Right hindlimb (tissue), 1 donor: ENCODE measurements at places on chromosomes 13 and 19.

DNA sequence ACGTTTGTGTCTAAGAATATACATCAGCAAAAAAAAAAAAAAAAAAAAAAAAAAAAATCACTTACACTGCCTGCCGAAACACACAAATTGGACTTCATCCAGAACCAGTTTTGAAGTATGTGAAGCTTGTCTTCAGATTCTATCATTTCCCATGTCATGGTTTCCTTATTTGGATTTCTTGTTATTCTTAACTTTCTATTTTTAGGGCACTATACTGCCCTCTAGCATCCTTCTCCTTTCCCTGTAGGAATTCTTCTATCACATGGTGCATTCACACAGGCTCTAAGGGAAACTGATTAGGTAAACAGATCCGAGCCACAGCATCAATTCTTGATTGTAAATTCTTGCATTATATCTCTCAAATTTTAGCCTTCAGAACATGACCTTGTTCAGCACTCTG lies 1507.5 kb downstream of the OLFM4 start:
- DNase-seq = no peak

DNA sequence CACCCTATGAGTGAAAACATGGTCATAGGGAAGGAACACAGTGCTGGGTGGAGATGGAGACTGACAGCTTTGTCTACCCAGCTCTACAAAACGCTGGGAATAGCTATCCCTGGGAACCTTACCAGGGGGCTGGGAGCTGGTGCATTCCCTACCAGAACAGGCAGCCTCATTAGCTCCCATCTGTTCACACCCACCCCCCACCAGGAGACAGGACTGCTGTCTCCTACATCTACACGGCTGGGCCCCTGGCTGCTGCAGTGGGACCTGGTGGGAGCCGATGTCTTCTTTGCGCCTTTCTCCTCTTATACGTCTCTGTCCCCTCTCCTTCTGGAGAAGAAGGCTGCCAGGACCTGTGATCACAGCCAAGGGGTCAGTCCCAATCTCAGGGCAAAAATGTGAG lies 90.8 kb downstream of the UQCRFS1 start:
- no peak for DNase-seq

DNA sequence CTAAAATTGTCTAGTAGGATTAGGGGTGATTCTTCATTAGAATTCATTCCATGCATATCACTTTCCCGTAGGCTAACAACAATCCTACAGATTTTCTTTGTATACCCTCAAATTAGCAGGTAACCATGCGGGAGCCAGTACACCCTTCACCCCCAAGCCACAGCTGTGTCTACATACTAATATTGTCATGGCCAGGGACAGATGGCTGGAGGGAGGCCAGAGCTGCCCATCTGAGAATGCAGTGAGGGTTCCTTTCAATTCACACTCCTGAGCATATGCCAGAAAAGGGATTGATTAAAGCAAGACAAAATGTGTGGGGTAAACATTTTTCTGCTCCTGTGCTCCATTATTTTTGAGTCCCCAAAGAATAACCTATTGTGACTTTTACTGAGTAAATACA lies 68.9 kb downstream of the FREM2 start:
- peak; percentile 30 for DNase-seq

- no peak for DNase-seq
Measured at GRCh38 chr19:48283908-48284307, 14.0 kb downstream of the ZNF114 start.

GRCh38 chr13:74931698-74932433 lies 550.1 kb downstream of the TBC1D4 start:
- DNase-seq = no peak

DNA sequence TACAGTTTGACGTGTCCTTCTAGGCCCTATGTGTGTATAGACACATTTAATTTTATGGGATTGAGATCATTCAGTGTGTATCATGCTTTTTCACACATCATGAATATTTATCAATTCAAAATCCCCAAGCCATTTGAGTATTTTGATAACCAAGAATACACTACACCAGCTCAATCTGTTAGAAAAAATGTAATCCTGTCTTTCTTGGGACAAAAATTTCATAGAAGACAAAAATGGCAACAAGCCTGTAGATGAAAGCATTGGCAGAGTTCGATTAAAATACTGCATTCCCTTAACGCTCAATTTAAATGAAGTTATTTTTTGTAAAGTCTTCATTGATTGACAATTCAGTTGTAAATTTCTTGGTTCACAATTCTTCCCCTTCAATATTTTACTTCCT lies 41.9 kb downstream of the WDR87 start:
- DNase-seq = no peak
